ENCODE measurements at places on chromosomes 11 and 22.

DNA sequence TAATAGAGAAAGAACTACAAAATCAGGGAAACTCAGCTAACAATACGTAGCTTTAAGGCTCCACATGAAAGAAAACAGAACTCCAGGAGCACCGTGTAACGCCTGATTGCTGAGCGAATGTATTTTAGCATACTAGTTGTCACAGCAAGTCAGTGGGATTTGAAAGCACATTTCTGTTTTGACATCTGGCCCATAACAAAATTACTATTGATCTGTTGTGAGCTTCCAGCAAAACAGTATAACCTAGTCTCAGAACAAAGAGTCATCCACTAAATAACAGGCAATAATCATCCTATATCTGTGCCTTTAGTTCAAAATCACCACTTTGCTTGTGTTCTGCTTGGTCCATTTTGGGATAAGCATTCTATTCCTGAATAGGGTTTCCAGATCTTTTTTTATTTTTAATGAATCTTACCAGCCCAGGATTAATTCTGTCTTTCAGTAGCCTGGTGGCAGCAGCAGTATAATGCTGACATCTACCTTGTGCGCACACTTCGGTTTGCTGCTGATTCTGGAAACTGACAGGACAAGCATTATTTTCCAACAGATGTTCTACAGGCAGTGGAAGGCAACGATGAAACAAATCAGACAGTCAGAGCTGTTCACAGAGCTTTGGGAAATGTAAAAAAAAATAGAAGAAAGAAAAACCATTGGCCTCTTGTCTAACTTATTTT, 66.2 kb downstream of the CADM1 start:
- no peak for DNase-seq

- no peak for DNase-seq
These were observed 4.2 kb upstream of the SYN3 start for GRCh38 chr22:33062361-33062760.

DNA sequence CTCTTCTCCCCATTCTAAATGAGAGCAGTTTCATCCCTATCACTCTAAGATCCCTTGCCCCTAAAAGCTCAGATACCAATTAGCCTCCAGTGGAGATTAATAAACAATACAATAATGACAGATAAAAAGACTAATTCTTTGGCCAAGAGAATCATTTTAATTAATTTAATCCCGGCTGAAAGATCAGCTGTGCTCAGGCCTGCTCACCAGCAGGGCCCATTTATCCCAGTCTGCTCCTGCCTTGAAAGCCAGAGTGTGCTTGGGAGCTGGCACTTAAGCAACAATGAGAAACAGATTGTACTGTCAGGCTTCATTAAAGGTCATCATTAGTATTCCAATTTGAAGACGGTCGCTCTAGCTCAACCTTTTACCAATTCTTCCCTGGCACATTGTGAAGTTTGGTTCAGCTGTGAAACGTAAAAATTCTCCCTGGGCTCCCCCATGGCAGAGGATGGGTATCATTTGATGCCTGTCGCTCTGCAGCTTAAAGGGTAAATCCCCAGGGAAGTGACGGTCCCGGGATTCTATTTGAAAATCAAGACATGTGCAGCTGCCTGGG, 36.1 kb upstream of the HTATIP2 start:
- DNase-seq, result peak; percentile 92

DNA sequence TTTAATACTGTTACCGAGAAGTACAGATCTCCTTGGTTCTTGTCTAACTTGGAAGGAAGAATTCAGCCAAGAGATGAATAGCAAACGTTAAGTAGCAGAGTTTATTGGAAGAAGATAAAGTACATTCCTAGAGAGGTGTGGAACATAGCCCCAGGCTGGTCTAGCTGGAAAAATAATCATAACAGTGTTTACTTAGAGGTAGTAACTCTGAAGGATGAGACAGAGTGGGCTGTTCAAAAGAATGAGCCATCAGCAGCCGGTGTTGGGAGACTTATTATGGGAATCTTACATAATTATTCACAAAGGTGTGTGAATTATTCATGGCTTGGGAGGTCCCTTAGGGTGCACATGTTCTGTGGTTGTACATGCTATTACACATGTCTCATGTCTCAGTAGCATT, 276.5 kb downstream of the LUZP2 start:
- DNase-seq, result no peak

GRCh38 chr11:31725176-31725575, 85.9 kb downstream of the PAX6 start:
- DNase-seq, result no peak

- no peak for DNase-seq
These were observed 108.3 kb upstream of the SESN3 start for GRCh38 chr11:95339086-95339901.

- no peak for DNase-seq
These were observed 161.8 kb upstream of the GRIA4 start for GRCh38 chr11:105447936-105448702.

GRCh38 chr11:128895526-128895925, 4.4 kb downstream of the KCNJ5 start:
- no peak for DNase-seq

- no peak for DNase-seq
These were observed 8.6 kb upstream of the ELF5 start for GRCh38 chr11:34522188-34522587.

DNA sequence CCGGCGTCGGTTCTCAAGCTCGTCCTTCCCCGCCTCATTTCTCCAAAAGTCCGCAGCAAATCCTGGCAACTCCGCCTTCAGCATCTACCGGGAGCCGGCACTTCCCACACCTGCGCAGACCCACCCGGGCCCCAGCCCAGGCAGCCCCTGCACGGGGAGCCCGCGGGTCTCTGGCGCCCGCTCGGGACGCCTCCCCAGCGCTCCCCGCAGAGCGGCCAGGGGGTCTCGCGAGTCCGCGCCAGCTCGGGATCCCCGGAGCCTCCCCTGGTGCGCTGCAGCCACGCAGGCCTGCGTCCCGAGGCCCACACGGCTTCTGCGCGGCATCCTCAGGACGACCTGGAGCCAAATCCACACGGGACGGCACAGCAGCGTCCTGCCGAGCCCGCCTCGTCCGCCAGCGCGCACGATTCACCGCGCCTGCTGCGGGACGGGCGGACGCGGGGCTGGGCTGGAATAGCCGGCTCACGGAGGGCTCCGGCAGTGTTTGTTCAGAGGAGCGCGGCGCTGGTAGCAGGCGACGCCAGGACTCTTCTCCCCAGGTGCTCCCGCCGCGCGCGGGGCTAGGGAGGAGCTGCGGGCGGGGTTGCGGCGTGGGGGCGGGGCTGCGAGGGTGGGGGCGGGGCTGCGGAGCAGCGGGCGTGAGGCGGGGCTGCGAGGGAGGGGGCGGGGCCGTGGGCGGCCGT, 816 bp upstream of the PHRF1 start:
- peak; percentile 77 for DNase-seq

DNA sequence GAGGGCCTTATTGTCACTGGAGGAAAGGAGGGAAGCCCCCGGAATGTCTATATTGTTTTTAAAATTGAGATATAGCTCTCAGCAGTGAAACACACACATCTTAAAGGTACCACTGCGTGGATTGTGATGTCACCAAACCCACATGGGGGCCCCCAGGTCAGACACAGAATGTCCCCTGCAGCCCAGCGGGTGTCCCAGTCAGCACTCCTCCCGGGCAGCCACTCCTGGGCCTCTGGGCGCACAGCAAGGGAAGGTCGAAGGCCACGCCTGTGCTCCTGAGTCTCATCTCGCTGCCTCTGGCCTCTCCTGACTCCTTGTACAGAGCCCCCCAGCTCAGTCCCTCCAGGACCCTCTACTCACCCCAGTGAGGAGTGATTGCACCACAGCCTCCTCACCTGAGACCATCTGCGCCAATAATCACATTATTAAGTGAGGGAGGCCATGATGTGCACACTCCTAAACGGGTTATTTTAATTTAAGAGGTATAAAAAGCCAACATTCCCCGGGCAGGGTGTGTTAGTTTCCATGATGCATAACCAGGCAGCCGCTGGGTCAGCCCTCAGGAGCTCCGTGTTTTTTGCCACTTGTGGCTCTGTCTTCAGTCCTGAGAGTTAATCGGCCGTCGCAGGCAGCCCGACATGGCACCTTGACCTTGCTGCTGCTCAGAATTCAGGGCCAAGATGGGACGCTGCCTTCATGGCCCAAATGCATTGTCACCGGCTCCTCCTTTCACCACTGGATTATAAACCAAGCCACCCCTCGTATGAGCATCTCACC, 1089.3 kb downstream of the BRD1 start:
- no peak for DNase-seq

Measured in NCI-H524 (cell line).